NCI-H524 treated with DMSO at 0.1 percent for 48 hours (cell line): ENCODE measurements at places on chromosomes 7 and 10.
A peak's percentile ranks its signal among the peaks of the same experiment; 100 is the strongest.

GRCh38 chr10:5897504-5897903, 7.5 kb downstream of the FBH1 start:
- no peak for DNase-seq

DNA sequence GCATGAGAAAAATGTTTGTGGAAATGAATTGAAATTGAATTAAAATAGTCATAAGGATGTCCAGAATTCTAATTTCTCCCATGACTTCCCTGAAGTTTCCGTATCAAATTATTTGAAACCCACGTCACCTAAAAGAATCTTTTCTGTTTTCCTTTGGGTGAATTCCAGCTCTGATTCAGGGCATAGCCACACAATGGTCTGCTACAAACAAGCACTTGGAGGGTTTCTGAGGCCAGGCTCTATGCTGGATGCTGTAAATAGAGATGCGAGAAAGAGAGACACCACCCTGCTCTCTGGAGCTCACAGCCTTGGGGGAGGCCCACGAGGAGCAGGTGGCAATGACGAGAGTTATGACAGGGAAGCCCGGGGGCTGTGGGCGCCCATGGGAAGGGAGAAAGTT, 33.6 kb downstream of the GHRHR start:
- DNase-seq, result no peak

DNA sequence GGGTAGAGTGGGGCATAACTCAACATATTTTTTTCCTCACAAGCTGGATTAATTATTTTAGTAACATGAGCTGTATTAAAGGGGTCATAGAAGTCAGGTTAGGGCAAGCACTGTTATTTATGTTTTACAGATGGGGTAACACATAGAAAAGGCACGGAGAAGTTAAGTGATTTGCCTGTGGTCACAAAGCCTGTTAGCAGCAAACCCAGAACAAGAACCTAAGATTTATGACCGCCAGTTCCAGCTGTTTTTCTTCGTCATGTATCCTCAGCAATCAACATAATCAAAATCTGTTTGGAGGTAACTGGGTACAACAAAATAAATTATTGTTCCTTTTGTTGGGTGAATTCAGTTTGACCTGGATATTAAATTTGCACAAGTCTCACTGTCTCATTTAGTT, 57.2 kb upstream of the BET1 start:
- no peak for DNase-seq

DNA sequence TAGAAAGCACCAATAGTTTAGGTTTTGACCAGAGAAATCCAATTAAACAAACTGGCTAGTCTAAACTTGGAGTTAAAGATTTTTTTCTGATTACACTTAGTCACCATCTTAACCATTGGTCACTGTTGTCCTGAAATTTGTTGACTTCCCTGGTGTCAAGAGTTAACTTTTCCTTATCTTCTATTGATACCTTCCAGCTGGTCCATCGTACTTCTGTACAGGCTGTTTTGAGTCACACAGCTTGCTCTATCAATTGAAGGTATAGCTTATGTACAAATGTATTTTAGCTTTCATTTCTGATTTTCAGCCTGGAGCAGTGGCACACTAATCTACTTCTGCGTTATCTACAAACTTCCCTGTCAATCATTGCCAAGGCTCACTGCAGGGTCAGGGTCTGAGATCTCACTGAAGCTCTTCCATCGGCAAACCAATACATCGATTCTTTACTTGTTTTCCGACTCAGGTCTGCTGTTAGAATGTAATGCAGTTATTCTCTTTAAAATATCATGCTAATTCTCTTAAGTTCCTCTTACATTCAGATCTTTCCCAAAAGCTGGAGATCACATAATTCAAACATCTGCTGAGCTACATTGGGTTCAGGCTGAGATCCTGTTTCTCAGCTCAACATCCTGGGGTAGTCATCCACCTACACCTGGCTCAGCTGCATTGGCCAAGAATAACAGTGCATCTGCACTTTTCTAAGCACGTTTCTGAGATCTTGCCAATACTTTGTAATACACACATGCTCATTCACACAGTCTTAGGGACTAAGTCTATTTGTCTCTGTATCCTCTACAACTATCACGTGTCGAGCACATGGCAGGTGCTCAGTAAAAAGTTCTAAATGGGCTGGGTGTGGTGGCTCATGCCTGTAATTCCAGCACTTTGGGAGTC, 11.3 kb downstream of the MRPS33 start:
- no peak for DNase-seq

GRCh38 chr7:11232462-11232861, 258.8 kb downstream of the PHF14 start:
- no peak for DNase-seq

DNA sequence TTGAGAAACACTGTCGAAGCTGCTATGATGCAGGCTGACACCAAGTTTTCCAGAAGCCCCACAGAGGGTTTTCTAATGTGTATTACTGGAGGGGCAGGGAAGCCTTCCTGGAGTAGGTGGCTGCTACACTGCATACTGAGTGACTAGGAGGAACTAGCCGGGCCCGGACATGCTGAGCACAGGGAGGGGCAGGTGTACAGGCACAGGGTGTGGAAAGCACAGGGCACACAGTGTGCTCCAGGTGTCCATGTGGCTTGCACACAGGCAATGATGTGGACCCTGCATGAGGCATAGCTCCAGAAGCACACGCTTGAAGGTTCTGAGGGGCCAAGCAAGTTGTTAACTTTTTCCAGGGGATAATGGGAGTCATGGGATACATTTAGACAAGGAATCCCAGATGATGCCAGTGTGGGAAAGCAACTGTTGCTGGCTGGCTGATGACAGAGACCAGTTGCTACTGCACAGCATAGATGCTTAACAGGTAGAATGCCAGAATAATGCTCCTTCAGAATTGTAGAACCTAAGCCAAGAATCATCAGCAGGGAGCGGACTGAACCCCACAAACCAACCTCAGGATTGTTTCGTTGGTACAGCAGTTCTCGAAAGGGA, 14.6 kb downstream of the DHX32 start:
- DNase-seq, result no peak

- peak; percentile 46 for DNase-seq
Measured at GRCh38 chr10:12042797-12043651, at the start of gene UPF2. Gene UPF2, minus strand, starts transcription at chr10:12042809. Its CDS starts 7,386 bp downstream, at chr10:12035423.
